Activated T-helper 17 cell treated with anti-CD3 and anti-CD28 coated beads, Interleukin-2, amount 50 U/mL, for 72 hours (primary cell): ENCODE measurements at places on chromosomes 12 and 14. TPM values are rescaled to one million over a fixed set of nuclear protein-coding genes. Genes with fewer than 3 reads are reported as not detected.

GRCh38 chr12:97275728-97276590 is 186.6 kb upstream of the RMST start:
- ATAC-seq = no peak

Gene SLC7A8
- total RNA-seq = 0.61 TPM

- no peak for ATAC-seq
Observed at GRCh38 chr14:66312451-66312850, 173.7 kb upstream of the CCDC196 start.

- no peak for ATAC-seq
Observed at GRCh38 chr12:39632670-39633069, 13.1 kb upstream of the ABCD2 start.

Gene FBRSL1
- total RNA-seq = 38.7 TPM

Gene LRRK2
- total RNA-seq = 0.26 TPM
